ENCODE measurements at places on chromosomes 7 and 10.

- no peak for DNase-seq
These were observed 46.4 kb downstream of the TMEM168 start for GRCh38 chr7:112743811-112744210.

GRCh38 chr10:31972519-31973041 lies 43.9 kb upstream of the ARHGAP12 start:
- DNase-seq, result peak; percentile 69

DNA sequence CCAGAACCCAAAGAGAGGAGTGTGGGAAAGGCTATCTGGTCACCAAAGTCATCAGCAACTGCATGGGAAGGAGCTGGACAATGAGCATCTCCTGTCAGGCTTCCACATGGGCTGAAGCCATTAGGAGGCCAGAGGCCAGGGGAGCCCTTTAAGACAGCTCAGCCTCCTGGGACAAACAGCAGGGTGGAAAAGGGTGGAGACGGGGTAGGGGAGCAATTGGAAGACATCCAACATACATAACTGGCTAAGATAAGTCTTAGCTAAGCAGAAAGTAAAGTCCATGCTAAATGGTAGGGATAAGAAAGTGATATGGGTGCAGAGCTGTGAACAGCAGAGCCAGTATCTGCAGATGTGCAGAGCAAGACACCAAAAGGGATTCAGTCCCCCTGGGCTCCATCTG lies 1.5 kb upstream of the OAT start:
- no peak for DNase-seq

DNA sequence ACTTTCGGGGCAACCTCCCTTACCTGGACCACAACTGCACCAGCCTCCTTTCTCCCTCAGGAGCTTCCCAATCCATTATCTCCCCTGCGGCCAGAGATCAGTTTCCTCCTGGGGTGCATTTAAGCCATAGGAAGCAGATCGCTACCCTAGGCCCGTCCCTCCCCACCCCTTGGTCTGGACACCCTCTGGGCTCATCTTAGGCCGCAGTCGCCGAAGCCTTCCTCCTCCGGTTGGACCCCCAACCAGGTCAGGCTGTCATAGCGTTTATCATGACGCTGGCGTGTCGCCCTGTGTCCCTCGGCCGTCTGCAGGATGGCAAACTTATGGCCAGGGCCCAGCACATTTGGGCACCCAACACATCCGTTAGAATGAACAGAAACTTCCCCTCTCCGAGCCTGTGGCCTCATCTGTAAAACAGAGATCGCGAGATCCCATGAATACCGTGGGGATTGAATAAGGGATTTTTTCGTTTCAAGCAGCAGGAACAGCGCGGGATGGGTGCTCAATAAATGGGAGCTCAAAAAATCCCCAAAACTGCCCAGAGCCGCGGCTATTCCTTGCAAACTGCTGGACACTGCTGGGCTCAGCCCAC lies 669 bp upstream of the AP5Z1 start:
- peak; percentile 81 for DNase-seq

DNA sequence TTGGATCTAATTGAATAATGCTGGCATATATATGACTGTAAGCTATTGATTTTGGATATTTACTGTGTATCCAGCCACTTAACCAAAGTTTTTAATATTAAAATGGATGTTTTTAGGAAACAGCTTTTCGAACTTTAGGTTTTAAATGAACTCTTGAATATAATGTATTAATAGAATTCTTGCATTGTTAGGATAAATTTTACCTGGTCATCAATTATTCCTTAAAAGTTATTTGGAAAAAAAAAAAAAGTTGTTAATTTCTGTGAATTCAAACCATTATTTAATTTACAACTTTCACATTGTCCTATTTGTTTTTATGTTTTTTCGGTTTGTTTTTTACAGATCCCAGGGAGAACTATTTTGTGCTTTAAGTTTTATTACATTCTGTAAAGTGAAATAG lies 9.8 kb downstream of the TMEM209 start:
- DNase-seq, result no peak

DNA sequence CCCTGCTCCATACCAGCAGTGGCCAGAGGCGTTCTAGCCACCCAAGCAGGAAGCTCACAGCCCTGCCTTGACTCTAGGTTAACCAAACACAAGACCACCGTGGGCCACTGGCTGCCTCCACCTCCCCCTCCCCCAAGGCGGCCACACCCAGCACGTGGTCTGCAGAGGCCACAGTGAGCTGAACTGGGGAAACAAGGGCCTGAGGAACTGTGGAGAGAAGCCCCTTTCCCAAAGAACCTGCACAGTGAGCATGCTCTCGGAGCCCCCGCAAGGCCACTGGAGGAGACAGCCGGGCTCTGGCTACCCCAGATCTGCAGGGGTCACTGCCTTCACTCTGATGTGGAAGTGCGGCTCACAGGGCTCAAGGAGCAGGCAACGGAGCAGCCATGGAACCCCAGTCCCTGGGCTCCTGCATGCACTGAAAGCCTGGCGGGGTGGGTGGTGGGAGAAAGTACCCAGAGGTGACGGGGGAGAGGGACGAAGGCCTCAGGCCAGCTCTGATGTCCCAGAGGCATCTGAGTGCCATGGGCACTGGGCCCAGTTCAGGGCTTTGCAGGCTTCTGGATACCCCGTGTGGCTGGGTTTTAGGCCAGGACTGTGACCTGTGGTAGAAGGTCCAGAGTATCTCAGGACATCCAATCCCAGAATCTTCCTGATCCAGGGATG lies 189.2 kb downstream of the EBF3 start:
- DNase-seq, result no peak

All from inflammatory macrophage treated with lipopolysaccharide for 4 hours (primary cell).